Activated CD8-positive, alpha-beta memory T cell treated with anti-CD3 and anti-CD28 coated beads for 24 hours (primary cell): ENCODE measurements at places on chromosomes 6 and 20.

GRCh38 chr6:78192057-78192456, 539.2 kb downstream of the MEI4 start:
- DNase-seq: no peak

GRCh38 chr6:79868098-79868722, 79.1 kb downstream of the ELOVL4 start:
- no peak for DNase-seq

GRCh38 chr6:11188161-11188915, 44.1 kb downstream of the NEDD9 start:
- no peak for DNase-seq

- DNase-seq: no peak
Observed at GRCh38 chr6:152975204-152975915, 7.5 kb downstream of the FBXO5 start.

DNA sequence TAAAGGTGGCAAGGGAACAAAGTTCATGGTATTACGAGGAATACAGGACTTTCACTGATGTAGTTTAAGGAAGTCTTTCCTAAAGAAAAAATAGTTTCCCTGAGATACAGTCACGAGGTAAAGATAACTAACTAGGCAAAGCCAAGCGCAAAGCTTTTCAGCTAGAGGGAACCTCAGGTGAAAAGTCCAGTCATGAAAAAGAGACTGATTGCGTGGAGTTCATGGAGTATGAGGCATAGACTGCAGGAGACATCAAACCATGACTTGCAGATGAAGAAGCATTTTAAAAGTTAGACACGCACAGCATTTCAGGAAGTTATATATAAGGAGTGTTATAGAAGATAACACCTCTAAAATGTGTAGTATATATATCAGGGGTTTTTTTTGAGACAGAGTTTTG, 205.6 kb upstream of the ZNF184 start:
- DNase-seq: no peak

DNA sequence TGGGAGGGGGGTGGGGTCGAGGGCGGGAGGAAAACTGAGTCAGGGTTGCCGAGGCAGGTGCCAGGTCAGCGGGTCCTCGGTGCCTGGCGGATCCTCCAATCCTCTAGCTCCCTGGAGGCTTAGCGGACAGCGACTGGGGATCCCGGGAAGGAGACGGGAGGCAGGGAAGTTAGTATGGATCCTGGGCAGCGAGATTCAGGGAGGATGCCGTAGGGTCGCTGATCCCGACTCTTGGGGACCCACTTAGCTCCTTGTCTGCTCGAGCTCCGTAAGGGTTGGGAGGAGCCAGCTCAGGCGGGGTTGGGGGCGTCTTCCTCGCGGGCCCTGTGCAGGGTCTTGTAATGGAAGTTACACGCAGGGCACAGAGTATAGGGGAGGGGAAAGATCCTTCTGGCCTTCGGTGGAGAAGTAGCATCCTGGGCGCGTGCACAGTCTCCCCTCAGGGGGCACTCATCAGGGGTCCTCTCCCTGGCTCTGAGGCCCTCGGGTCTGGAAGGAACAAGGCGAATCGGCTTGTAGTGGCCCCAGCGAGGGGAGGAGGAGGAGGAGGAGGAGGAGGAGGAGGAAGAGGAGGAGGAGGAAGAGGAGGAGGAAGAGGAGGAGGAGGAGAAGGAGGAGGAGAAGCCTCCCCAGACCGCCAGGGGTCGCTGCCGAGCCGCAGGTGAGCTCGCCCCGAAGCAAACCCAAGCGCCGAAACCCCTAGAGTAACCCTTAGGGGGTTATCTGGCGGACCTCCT, 6.4 kb upstream of the SLC12A5 start:
- DNase-seq: peak; percentile 90

DNA sequence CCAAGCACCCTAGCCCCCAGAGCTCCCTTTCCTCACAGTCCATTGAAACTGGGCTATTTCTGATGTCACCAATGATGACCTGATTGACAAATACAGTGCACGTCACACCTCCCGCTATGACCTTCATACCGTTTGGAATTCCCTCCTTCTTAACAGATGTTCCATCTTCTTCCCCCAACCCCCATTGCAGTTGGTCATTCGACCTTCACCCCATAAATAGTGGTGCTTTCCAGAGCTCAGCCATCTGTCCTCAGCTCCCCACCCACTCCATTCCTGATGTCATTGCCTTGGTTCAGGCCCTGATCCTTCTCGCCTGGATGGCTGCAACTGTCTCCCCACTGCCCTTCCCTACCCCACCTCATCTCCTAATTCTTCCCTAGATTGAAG, 198.5 kb downstream of the SOD2 start:
- DNase-seq: no peak

- no peak for DNase-seq
Observed at GRCh38 chr6:148935705-148936435, 189.0 kb downstream of the UST start.
